ENCODE measurements at places on chromosomes 7 and 10.

DNA sequence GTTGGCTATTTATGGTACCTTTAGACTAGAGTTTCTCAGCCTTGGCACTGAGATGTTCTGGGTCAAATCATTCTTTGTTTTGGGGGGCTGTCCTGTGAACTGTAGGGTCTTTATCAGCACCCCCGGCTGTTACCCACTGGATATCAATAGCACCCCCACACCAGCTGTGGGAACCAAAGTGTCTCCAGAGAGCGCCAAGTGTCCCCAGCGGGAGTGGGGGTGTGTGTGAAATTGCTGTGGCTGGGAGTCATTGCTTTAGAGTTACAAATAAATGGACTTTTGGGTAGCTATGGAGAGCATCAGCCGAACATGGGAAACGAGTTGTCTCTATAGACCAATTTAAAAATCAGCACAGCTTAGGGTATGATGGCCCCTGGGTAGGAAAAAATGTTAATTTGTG lies 111.3 kb upstream of the C1QL3 start:
- no peak for DNase-seq
- no peak overlapping the region for H3K4me3 ChIP-seq
- no peaks in the 10 kb centered on the region for H3K36me3 ChIP-seq
- no peaks in the 10 kb centered on the region for H3K4me1 ChIP-seq

GRCh38 chr10:130378556-130379400 lies 242.6 kb downstream of the GLRX3 start:
- H3K4me1 ChIP-seq, result no peaks in the 10 kb centered on the region
- H3K27me3 ChIP-seq, result peaks cover 4% of the 10 kb centered on the region
- no peaks in the 10 kb centered on the region for H3K36me3 ChIP-seq
- no peak overlapping the region for H3K27ac ChIP-seq
- H3K4me3 ChIP-seq, result no peak overlapping the region

GRCh38 chr7:41029072-41029499 lies 673.8 kb downstream of the INHBA start:
- H3K4me1 ChIP-seq, result no peaks in the 10 kb centered on the region
- no peak overlapping the region for H3K27ac ChIP-seq
- no peaks in the 10 kb centered on the region for H3K27me3 ChIP-seq
- no peaks in the 10 kb centered on the region for H3K36me3 ChIP-seq

- H3K36me3 ChIP-seq, result peaks cover 44% of the 10 kb centered on the region
- H3K4me3 ChIP-seq, result no peak overlapping the region
- no peak overlapping the region for H3K27ac ChIP-seq
- no peak for DNase-seq
- no peaks in the 10 kb centered on the region for H3K27me3 ChIP-seq
- no peaks in the 10 kb centered on the region for H3K4me1 ChIP-seq
Observed at GRCh38 chr7:134089446-134089845, 37.7 kb upstream of the LRGUK start.

DNA sequence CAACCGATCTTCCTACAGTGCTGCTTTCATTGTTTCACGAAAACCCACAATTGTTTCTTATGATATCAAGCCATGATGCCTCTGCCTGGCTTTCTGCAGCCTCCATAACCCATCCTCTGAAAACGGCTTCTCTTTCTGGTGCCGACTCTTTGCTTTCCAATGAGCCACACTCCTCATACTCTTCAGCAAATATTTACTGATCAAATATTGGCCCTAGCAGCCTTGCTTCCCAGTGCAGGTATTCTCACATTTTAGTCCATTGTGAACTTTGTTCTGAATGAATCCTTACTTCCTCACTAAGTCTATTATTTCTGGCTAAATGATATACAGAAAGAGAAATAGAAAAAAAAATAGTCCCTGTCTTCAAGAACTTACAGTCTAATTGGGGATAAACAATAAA lies 35.5 kb downstream of the LAMB1 start:
- no peak for DNase-seq
- H3K4me3 ChIP-seq, result no peak overlapping the region
- no peaks in the 10 kb centered on the region for H3K27me3 ChIP-seq
- peaks cover 22% of the 10 kb centered on the region for H3K36me3 ChIP-seq
- H3K27ac ChIP-seq, result no peak overlapping the region

DNA sequence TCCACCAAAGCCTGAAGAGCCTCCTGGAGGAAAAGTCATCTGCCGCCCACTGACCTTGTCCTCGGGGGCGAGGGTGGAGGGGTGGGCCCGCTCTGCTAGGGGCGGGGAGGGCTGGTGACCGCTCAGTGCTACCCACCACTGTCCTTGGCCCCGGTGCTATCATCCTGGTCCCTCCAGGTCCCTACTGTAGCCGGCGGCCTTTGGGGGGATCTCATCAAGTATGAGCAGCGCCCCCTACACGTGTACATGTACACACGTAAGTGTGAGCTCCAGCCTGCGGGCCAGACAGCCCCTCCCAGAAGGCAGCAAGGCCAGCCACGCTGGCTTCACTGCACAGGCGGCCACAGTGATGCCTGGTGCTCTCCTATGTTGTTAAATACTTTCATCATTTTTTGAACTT lies 19.6 kb downstream of the TTYH3 start:
- H3K27me3 ChIP-seq, result no peaks in the 10 kb centered on the region
- peaks cover 15% of the 10 kb centered on the region for H3K4me1 ChIP-seq
- no peak overlapping the region for H3K4me3 ChIP-seq
- H3K36me3 ChIP-seq, result no peaks in the 10 kb centered on the region
- no peak for DNase-seq
- no peak overlapping the region for H3K27ac ChIP-seq

DNA sequence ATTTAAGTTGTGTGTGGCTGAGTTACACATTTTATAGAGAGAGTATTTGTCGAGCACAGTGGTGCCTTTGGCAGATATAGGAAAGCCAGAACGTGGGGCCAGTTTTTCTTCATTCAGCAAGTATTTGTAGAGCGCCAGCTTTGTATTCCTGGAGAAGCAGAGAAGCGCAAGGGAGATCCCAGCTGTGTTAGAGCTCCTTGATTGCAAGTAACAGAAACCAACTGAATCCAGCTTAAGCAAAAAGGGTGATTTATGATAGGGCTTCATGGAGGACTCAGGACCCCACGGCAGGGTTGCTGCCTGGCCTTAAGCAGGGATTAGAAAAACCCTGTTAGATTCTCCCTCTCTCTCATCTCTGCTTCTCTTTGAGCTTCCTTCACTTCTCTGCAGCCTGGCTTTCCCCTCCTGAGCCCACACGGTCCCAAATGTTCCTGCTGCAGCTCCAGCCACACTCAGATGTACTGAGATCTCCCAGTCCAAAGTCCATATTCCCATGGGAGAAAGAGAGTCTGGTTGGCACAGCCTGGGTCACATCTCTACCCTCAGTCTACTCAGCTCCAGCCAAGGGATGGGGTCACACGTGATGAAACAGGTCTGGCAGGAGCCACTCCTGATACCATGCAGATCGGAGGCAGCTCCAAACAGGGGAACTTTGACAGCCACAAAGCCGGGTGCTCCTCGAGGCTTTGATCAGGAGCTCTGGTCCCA lies 16.7 kb downstream of the UBTD1 start:
- H3K36me3 ChIP-seq, result no peaks in the 10 kb centered on the region
- peaks cover 23% of the 10 kb centered on the region for H3K4me1 ChIP-seq
- H3K4me3 ChIP-seq, result no peak overlapping the region
- H3K27ac ChIP-seq, result no peak overlapping the region
- peaks cover 3% of the 10 kb centered on the region for H3K27me3 ChIP-seq
- no peak for DNase-seq

GRCh38 chr10:61486738-61487396 lies 33.7 kb upstream of the TMEM26 start:
- no peak overlapping the region for H3K4me3 ChIP-seq
- DNase-seq, result no peak
- H3K27me3 ChIP-seq, result no peaks in the 10 kb centered on the region
- no peaks in the 10 kb centered on the region for H3K36me3 ChIP-seq

DNA sequence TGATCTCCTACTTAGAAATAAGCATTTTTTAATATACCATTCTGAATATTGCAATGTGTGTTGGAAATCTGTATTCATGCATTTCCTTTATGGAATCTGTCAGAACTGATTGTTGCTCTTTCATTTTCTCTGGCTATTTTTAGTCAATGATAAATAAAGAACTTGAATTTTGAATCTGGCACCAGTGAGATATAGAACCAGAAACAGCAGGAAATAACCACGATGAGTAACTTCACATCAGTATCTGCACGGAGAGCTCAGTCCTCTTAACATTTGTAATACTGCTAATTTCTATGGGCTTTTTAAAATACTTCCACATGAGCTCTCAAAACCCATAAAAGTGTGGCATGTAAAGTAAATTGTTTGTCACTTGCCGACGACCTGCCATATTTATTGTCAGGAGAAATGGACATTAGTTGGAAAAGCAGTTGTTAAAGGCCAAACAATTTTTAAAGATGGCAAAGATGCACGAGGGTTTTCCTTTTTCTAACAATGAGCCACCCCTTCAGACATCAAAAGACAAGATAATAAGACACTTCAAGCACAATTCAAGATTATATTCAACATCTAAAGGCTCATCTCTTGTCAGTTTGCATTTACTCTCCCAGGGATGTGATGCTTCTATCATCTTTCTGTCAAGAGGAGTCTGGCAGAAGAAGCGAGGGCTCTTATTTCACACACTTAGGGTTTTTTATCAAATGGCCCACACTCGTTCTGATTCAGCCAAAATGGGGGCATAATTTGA lies 118.3 kb downstream of the POU6F2 start:
- no peaks in the 10 kb centered on the region for H3K27me3 ChIP-seq
- H3K36me3 ChIP-seq, result no peaks in the 10 kb centered on the region
- H3K27ac ChIP-seq, result no peak overlapping the region
- peaks cover 5% of the 10 kb centered on the region for H3K4me1 ChIP-seq
- no peak for DNase-seq
- H3K4me3 ChIP-seq, result no peak overlapping the region

GRCh38 chr7:17009007-17009719 lies 127.4 kb upstream of the AGR3 start:
- H3K36me3 ChIP-seq, result no peaks in the 10 kb centered on the region
- no peak overlapping the region for H3K4me3 ChIP-seq
- no peak overlapping the region for H3K27ac ChIP-seq

- H3K36me3 ChIP-seq, result no peaks in the 10 kb centered on the region
- no peak overlapping the region for H3K27ac ChIP-seq
- H3K27me3 ChIP-seq, result peaks cover 7% of the 10 kb centered on the region
- H3K4me3 ChIP-seq, result no peak overlapping the region
Observed at GRCh38 chr7:68313806-68314205, 1284.5 kb upstream of the AUTS2 start.

- H3K36me3 ChIP-seq, result no peaks in the 10 kb centered on the region
- no peak overlapping the region for H3K27ac ChIP-seq
- no peak for DNase-seq
- H3K27me3 ChIP-seq, result no peaks in the 10 kb centered on the region
- peaks cover 4% of the 10 kb centered on the region for H3K4me1 ChIP-seq
- no peak overlapping the region for H3K4me3 ChIP-seq
Observed at GRCh38 chr7:152338561-152338960, 97.2 kb downstream of the KMT2C start.

GRCh38 chr7:11319491-11320274 lies 346.0 kb downstream of the PHF14 start:
- H3K27ac ChIP-seq, result no peak overlapping the region
- H3K4me1 ChIP-seq, result peaks cover 14% of the 10 kb centered on the region
- H3K4me3 ChIP-seq, result no peak overlapping the region
- H3K27me3 ChIP-seq, result no peaks in the 10 kb centered on the region
- no peak for DNase-seq
- H3K36me3 ChIP-seq, result peaks cover 3% of the 10 kb centered on the region

DNA sequence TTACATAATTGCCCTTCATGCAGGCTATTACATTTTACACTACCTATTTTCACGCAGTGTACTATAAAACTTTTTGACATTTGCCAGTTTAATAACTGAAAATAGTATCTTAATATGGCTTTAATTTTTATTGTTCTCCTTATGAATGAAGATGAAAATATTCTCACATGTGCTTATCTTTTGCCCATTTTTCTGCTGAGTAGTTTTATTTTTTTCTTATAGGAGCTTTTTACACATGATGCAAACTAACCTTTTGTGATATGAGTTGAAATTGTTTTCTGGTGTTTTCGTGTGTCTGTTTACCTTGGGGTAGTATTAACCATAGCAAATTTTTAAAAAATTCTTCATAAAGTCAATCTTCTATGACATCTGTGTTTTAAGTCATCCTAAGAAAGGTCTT lies 26.3 kb downstream of the OR9A2 start:
- H3K4me1 ChIP-seq, result peaks cover 5% of the 10 kb centered on the region
- no peak for DNase-seq
- H3K27me3 ChIP-seq, result peaks cover under 1% of the 10 kb centered on the region

DNA sequence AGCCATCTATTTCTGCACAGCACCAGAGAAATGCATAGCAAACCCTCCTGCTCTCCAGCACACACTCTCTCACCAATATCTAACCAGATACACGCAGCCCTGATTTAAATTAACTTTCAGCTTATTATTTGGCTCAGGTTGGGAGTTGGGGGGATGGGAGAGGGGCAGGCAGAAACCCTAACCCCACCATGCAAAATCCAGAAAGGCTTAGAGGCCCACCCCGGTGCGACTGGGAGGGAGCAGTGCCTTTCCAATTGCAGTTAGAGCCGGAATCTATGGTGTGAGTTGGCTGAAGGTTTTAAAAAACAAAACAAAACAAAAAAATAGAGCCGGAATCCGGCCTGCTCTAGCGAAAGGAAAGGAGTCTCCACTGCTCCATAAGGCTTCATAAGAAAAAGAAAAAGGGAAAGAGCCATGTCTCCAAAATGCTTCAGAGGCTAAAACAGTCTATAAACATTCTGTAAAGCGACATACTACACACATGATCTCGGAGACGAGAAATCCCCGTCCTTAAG lies 2.9 kb downstream of the IGF2BP3 start:
- H3K27me3 ChIP-seq, result peaks cover 7% of the 10 kb centered on the region
- H3K36me3 ChIP-seq, result peaks cover 9% of the 10 kb centered on the region
- H3K27ac ChIP-seq, result peak overlapping the region; percentile 96
- DNase-seq, result no peak

GRCh38 chr7:22426463-22427094 lies 69.6 kb upstream of the RAPGEF5 start:
- peaks cover 2% of the 10 kb centered on the region for H3K36me3 ChIP-seq
- no peak overlapping the region for H3K4me3 ChIP-seq
- no peaks in the 10 kb centered on the region for H3K4me1 ChIP-seq
- H3K27me3 ChIP-seq, result no peaks in the 10 kb centered on the region
- DNase-seq, result no peak

GRCh38 chr7:16504019-16504418 lies 22.6 kb upstream of the LRRC72 start:
- H3K27me3 ChIP-seq, result no peaks in the 10 kb centered on the region
- H3K27ac ChIP-seq, result no peak overlapping the region
- no peaks in the 10 kb centered on the region for H3K4me1 ChIP-seq
- no peaks in the 10 kb centered on the region for H3K36me3 ChIP-seq
- H3K4me3 ChIP-seq, result no peak overlapping the region

DNA sequence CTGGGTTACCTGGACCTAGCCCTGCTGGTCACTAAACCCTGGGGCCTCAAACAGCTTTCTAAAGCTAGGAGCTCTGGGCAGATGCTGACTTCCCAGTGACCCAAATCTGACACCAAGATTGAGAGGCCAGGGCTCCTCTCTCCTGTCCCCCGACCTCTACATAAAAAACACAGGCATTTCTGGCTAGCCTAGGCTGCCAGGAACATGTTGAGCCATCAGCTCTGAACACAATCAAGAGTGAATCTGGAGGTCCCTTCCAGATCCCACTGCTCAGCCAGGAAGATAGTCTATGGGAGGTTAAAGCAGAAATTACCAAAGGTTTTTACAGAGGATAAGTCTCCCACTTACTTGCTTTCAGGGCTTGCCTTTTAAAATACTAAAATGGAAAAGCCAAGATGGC lies 22.1 kb upstream of the PDE1C start:
- no peak overlapping the region for H3K4me3 ChIP-seq
- no peak for DNase-seq
- no peaks in the 10 kb centered on the region for H3K4me1 ChIP-seq
- H3K27ac ChIP-seq, result no peak overlapping the region
- H3K36me3 ChIP-seq, result no peaks in the 10 kb centered on the region

GRCh38 chr7:36210291-36210922 lies 57.4 kb downstream of the EEPD1 start:
- H3K27ac ChIP-seq, result no peak overlapping the region
- H3K36me3 ChIP-seq, result peaks cover 3% of the 10 kb centered on the region
- DNase-seq, result no peak
- H3K4me1 ChIP-seq, result peaks cover 10% of the 10 kb centered on the region
